ENCODE measurements at places on chromosomes 3 and 15. TPM values are rescaled to one million over a fixed set of nuclear protein-coding genes. Genes with fewer than 3 reads are reported as not detected.

DNA sequence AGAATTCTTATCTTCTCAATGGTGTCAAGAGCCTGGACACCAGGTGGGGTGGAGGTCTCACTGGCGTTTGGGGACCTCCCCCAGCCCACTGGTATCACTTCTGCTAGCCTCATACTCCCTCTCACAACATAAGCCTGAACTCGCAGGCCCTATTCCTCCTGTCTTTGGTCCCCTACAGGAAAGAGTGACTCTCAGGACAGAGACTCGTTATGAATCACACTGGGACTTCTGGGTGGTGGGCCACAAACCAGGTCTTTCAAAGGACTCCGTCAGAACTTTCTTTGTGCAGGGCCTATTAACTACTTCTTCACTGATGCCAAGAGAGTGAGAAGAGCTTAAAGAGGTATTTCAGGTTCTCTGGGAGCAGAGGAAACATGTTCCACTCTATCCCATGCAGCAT lies 100.4 kb downstream of the WDR76 start:
- H3K4me1 ChIP-seq = peaks cover 35% of the 10 kb centered on the region
- H3K36me3 ChIP-seq = no peaks in the 10 kb centered on the region
- DNase-seq = no peak

- H3K27me3 ChIP-seq = no peaks in the 10 kb centered on the region
- no peak overlapping the region for H3K4me3 ChIP-seq
- no peaks in the 10 kb centered on the region for H3K36me3 ChIP-seq
- H3K4me1 ChIP-seq = peaks cover 5% of the 10 kb centered on the region
Measured at GRCh38 chr3:63167113-63167512, 111.0 kb upstream of the SYNPR start.

- DNase-seq = no peak
- H3K27me3 ChIP-seq = no peaks in the 10 kb centered on the region
- H3K27ac ChIP-seq = no peak overlapping the region
- H3K4me3 ChIP-seq = no peak overlapping the region
- no peaks in the 10 kb centered on the region for H3K36me3 ChIP-seq
Measured at GRCh38 chr15:83843471-83843871, 189.5 kb downstream of the ADAMTSL3 start.

DNA sequence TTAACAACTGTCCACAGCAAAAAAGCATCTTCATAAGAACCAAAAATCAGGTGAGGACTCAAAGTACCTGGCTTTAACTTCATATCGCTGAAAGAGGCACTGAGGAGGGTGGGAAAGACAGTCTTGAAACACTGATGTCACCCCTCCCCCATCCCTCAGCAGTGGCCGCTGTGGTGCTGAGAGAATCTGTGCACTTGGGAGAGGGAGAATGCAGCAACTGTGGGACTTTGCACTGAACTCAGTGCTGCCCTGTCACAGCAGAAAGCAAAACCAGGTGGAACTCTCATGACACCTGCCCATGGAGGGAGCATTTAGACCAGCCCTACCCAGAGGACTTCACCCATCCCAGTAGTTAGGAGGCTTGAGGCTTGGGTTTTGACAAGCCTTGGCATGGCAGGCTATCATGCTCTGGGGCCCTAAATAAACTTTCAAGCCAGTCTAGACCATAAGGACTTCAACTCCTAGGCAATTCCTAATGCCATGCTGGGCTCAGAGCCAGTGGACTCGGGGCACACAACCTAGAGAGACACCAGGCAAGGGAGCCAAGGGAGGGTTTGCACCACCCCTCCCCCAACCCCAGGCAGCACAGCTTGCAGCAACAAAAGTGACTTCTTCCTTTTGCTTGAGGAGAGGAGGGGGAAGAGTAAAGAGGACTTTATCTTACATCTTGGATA lies 6.1 kb upstream of the ZSCAN2 start:
- H3K36me3 ChIP-seq = peaks cover 17% of the 10 kb centered on the region
- H3K27me3 ChIP-seq = no peaks in the 10 kb centered on the region
- H3K4me1 ChIP-seq = no peaks in the 10 kb centered on the region
- H3K27ac ChIP-seq = no peak overlapping the region

GRCh38 chr3:125221831-125222230 lies 9.3 kb upstream of the SLC12A8 start:
- H3K4me1 ChIP-seq = peaks cover 5% of the 10 kb centered on the region
- H3K4me3 ChIP-seq = no peak overlapping the region
- DNase-seq = no peak
- H3K36me3 ChIP-seq = no peaks in the 10 kb centered on the region
- no peak overlapping the region for H3K27ac ChIP-seq
- no peaks in the 10 kb centered on the region for H3K27me3 ChIP-seq

GRCh38 chr3:22960105-22960984 lies 242.8 kb upstream of the UBE2E2 start:
- H3K4me3 ChIP-seq = no peak overlapping the region
- DNase-seq = no peak
- H3K27ac ChIP-seq = no peak overlapping the region
- no peaks in the 10 kb centered on the region for H3K36me3 ChIP-seq
- H3K4me1 ChIP-seq = no peaks in the 10 kb centered on the region

DNA sequence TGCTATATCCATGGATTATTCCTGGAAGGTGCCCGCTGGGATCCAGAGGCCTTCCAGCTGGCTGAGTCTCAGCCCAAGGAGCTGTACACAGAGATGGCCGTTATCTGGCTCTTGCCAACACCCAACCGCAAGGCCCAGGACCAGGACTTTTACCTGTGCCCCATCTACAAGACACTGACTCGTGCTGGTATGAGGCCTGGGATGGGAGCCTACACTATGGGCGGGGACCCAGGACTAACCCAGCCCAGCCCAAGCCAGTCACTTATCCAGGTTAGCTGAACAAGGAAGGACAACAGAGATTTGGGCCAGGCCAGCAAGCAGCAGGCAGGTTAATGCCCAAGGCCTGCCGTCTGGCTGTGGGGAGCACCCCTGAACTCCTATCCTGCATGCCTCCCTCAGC lies 45.3 kb downstream of the SEMA3G start:
- H3K4me1 ChIP-seq = no peaks in the 10 kb centered on the region
- DNase-seq = no peak
- no peak overlapping the region for H3K4me3 ChIP-seq
- no peaks in the 10 kb centered on the region for H3K27me3 ChIP-seq
- H3K36me3 ChIP-seq = peaks cover 25% of the 10 kb centered on the region

DNA sequence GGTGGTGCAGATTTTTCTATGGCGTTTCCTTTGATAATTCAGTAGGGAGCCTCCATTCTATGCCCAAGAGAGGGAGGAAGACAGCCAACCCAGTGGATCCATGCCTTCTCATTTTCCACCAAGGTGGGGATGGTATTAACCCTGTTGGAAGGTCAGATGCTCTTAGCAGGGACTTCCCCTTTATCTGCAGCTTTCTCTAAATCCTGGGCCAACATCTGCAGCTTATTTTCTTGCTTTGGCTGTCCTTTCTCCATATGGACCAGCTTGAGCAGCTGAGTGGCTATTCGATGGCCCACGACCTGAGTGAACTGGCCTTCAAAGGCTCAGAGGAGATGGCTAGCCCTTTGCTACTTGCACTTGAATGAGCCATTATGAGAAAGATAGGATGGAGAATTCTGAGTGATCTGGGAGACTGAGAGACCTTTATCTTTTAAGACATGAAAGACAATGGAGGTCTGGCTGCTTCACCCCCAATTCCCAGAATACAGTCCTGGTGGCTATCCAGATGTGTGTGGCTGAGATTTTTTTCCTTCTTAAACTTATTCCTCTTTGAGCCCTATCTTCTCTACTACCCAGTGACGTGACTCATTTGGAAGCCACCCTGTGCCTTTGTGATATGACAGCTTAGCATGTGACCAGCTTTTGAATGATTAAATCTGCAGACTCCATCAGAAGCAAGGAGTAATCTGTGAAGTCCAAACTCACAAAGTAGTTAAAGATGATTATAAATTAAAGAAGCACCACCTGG lies 39.6 kb upstream of the TRAK1 start:
- peaks cover 18% of the 10 kb centered on the region for H3K4me1 ChIP-seq
- no peak for DNase-seq

The SHC4 gene
- total RNA-seq = 0.26 TPM

GRCh38 chr15:99818872-99819271 lies 85.6 kb upstream of the LYSMD4 start:
- no peaks in the 10 kb centered on the region for H3K36me3 ChIP-seq
- H3K4me3 ChIP-seq = no peak overlapping the region
- no peak overlapping the region for H3K27ac ChIP-seq
- no peaks in the 10 kb centered on the region for H3K4me1 ChIP-seq
- H3K27me3 ChIP-seq = no peaks in the 10 kb centered on the region

GRCh38 chr3:187992609-187993008 lies 161.3 kb upstream of the LPP start:
- no peak for DNase-seq
- H3K4me1 ChIP-seq = no peaks in the 10 kb centered on the region
- H3K27me3 ChIP-seq = no peaks in the 10 kb centered on the region
- H3K4me3 ChIP-seq = no peak overlapping the region
- H3K27ac ChIP-seq = no peak overlapping the region
- peaks cover 8% of the 10 kb centered on the region for H3K36me3 ChIP-seq

All from H9 (cell line).